ENCODE measurements at places on chromosomes 2 and 18.

DNA sequence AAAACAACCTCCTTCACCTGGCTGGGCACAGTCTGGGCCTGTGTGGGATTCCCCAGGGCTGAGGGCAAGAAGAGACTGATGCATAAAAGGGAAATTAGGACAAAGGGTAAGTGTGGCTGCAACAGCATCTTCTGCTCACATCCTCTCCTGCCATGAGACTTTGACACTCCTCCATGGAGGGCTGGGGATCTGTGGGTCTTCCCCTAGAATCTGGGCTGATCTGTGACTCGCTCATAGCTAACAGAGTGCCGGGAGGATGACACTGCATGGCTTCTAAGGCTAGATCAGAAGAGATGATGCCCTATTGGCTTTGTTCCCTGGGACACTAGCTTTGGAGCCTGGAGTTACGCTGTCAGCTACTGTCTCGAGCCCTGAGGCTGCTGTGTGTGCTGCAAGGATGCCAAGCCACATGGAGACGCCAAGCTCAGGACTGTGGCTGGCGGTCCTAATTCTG lies 24.3 kb downstream of the MOCOS start:
- DNase-seq = peak; percentile 12

GRCh38 chr2:30664761-30665358 lies 142.4 kb downstream of the CAPN13 start:
- peak; percentile 90 for DNase-seq

GRCh38 chr2:143730155-143730952 lies 601.1 kb downstream of the ARHGAP15 start:
- no peak for DNase-seq

DNA sequence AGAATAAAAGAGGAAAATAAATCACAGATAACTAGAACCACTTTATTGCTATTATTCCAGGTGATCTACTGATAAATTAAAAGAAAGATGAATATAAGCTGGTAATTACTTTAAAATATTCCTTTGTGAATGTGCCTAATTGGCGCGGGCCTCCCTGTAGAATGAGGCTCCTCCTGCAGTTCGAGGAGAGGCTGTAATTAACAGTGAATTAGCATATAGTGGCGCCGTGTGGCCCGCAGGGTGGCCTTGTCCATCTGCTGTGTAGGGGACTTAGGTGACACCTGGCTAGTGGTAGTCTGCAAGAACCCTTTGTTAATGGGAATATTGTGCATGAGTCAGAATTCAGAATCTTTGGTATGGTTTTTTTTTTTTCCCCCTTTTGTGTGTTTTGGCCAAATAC lies 119.8 kb downstream of the AGAP1 start:
- DNase-seq = no peak

GRCh38 chr2:171822525-171823322 lies 71.3 kb downstream of the SLC25A12 start:
- DNase-seq = no peak

- no peak for DNase-seq
Measured at GRCh38 chr18:9862686-9863085, 23.1 kb upstream of the TXNDC2 start.

- DNase-seq = no peak
Measured at GRCh38 chr18:24552218-24552617, 91.8 kb downstream of the HRH4 start.

DNA sequence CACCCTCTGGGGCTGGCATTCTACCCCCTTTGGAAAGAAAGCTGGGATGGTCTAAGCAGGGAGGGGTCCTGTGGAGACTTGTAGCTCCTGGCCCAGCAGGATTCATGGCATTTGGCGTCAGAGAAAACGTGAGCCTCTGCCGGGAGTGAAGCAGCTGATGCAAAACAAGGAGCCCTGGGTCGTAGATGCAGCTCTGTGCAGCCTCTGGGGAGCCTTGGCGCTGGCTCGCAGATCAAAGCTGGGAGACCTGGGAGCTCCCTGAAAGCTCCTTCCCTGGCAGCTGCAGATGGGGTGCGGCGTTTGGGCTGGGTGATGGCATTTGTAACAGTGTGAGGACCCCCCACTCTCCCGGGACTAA lies 148.3 kb downstream of the KLHL29 start:
- DNase-seq = no peak

GRCh38 chr2:18369760-18370159 lies 190.7 kb downstream of the RDH14 start:
- DNase-seq = peak; percentile 20

DNA sequence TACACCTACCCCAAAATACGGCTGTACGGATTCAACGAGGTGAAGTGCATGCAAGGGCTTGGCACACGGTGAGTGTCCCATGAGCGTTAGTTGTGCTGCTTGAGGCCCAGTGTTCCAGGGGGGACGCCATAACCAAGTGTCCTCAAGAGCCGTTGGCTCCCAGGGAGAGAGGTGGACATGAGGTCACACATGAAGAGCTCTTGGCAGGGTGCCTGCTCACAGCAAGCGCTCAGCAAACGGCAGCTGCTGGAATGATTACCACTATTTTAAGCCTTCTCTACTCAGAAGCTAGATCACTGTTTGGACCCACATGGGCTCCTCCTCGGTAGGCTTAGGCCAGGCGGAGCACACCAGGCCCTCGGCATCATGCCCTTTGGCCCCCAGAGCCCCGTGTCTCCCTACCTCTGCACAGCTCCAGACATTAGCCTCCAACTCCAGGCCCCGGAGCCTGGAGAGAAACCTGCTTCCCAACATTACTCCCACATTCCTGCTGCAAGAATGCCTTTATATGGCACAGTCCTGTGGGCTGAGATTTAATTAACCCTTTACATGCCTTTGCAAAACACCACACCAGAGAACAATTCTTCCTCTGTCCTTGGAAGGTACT lies 68.4 kb upstream of the PPP1CB start:
- peak; percentile 75 for DNase-seq

All from MG63 (cell line).